ENCODE measurements at places on chromosomes 11 and 22.

DNA sequence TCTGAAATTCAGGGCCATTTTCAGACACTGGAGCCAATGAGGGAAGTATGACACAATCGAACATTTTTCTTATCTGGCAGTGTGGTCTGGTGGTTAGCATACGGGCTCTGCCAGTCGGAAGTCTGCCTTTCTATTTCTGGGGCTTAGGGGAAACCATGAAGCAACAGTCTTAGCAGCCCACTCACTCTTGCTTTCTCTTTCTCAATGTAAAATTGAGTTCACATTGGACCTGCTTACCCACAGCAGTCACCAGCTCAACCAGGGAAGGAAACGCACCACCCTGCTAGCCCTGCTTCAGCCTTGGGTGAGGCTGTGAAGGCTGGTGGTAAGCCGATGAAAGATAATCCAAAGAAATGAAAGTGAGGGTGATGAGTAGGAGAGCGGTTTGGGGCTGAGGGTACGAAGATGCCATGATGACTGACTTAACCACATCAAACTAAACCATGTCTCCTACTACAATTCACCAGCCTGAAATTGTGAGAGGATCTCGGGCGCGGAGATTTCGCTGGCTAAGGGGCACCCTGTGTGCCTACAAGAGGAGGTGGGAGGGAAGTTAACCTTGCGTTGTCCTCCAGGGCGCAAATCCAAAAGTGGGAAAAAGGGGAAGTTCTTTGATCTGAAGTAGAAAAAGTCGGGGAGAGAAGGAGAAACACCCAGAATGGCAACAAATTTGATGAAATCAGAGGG is 2.0 kb upstream of the LMO2 start:
- DNase-seq = no peak

DNA sequence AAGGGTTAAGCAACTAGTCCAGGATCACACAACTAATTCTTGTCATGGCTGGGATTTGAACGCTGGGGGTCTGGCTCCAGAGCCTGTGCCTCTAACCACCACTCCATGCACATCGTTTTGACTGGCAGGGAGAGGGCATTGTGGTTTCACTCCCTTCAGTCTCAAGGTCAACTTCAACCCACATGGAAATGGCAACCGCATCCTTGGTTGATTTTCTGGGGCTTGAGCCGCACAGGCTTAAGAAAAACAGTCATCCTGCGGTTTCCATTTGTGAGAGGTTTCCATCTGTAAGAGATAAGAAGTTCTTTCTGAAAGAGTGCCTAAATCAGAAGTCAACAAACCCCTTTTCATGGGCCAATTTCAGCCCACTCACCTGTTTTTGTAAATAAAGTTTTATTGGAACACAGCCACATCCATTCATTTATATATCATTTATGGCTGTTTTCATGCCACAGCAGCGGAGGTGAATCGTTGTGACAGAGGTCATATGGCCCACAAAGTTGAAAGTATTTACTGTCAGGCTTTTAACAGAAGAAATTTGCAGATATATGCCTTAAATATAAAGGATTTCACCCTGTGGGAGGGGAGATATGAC is 65.7 kb downstream of the SGSM1 start:
- no peak for DNase-seq

- DNase-seq = no peak
These were observed 422.3 kb downstream of the SOX6 start for GRCh38 chr11:15933886-15934625.

GRCh38 chr22:42949159-42949558 is 65.8 kb downstream of the PACSIN2 start:
- no peak for DNase-seq

DNA sequence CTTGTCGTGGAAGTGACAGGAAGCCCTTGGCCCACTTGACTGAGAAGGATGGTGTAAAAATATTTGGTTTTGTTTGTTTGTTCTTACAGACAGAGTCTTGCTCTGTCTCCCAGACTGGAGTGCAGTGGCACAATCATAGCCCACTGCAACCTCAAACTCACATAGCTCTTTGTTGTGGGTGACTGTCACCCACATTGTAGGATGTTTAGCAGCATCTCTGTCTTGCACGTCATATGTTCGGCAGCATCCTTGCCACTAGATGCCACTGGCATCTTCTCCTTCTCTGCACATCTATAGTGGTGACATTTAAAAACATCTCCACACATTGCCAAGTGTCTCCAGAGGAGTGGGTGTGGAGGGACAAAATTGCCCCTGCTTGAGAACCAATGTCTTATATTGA is 56.8 kb downstream of the PRR5L start:
- no peak for DNase-seq

- DNase-seq = no peak
These were observed 201.3 kb downstream of the TMEM135 start for GRCh38 chr11:87239001-87239400.
